Smooth muscle cell of the umbilical artery (primary cell): ENCODE measurements at places on chromosomes 7 and 10. TPM values are rescaled to one million over a fixed set of nuclear protein-coding genes. Genes with fewer than 3 reads are reported as not detected.

GPR141 gene
- total RNA-seq = not detected in 2 replicates

DPP6 gene
- not detected in 2 replicates for total RNA-seq

BAZ1B gene
- 48.7 and 66.7 TPM in 2 replicates for total RNA-seq

LDB3 gene
- total RNA-seq = 0.30 and 0.46 TPM in 2 replicates

PHYHIPL gene
- not detected in 2 replicates for total RNA-seq

LIPF gene
- total RNA-seq = not detected in 2 replicates

SPDYE1 gene
- total RNA-seq = not detected in 2 replicates

GAD2 gene
- total RNA-seq = not detected in 2 replicates

CNTNAP2 gene
- 0.46 and 3.6 TPM in 2 replicates for total RNA-seq

RBP3 gene
- under 0.01 TPM in 1 of 2 replicates, not detected in the other for total RNA-seq

TSPAN13 gene
- 64.1 and 71.3 TPM in 2 replicates for total RNA-seq
